Gastroesophageal sphincter (tissue), 4 donors: ENCODE measurements at places on chromosomes 1 and 21. TPM values are rescaled to one million over a fixed set of nuclear protein-coding genes. Genes with fewer than 3 reads are reported as not detected.

- no peak for ATAC-seq
These were observed 8.0 kb upstream of the LEPR start for GRCh38 chr1:65412256-65412983.

- peak; percentile 71 for ATAC-seq
These were observed 863 bp downstream of the TARBP1 start for GRCh38 chr1:234478152-234478480.

GRCh38 chr1:1181938-1182410, 8.3 kb downstream of the TTLL10 start:
- ATAC-seq, result no peak

DNA sequence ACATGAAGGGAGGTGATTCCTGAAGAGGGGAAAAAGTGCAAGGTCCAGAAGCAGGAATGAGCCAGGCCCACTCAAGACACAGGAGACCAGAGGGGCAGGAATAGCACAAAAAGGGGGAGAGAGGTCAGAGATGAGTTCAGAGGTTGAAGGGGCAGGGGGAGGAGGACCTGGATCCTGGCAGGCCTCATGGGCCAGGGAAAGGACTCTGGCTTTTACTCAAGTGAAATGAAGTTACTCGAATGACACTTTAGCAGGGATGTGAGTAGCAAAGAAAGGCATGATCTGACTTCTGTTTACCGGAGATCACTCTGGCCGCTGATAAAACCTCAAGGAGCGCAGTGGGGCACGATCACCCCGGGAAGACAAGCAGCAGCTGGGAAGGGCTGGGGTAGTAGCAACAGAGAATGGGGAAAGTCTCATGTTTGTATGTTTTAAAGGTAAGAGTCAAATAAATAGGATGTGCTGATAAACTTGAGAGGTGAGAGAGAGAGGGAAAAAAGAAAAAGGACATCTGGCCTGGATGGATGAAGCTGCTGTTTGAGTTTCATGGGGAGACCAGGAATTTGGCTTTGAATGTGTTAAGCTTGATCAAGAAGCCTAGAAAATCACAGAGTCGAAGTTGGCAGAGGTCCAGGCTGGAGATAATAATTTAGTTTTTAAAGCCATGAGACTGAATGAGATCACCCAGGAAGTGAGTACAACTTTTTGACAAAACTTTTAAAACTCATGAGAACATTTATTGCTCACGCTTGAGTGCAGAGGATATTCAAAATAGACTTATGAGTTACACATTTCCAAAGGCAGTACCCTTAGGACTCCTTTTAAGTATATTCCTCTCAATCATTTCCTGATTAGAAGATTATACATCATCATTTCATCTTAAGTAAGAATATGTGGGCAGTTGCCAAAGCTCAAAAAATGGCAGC, 156.0 kb downstream of the RERE start:
- ATAC-seq, result no peak

GRCh38 chr1:193525411-193525810, 339.0 kb upstream of the B3GALT2 start:
- ATAC-seq, result no peak

DNA sequence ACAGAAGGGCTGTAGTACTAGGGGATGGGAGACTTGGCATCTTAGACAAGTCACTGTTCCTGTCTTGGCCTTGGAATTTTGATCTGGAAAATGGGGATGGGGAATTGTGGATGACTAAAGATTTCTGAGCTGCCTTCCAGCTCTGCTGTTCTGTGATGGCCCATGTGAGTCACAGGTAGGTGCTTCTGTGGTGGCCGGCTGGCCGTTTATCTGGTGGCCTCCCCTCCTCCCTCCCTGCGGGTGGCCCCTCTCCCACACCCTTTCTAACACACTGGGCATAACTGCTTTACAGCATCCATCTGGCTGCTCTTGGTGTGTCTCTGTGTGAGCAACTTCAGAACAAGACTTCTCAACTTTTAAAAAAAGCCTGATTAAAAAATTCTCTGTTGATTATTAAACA, 35.9 kb downstream of the KCNA2 start:
- ATAC-seq, result no peak

DNA sequence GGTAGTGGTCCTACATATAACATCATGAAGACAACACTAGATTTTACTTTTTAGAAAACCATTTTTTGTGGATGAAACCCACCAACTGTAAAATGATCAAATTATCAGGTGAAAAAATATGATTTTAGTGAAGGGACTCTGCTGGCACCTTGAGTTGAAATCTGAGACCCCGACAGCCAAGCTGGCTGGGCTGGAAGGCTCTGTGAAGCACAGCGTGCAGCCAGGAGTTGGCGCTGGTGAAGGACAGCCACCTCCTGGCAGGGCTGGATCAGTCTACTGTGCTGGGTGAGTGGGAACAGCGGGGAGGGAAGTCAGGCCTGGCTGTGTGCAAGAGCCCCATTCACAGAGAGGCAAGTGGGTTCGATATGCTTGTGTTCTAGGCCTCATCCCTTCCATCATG, 47.9 kb downstream of the DDAH1 start:
- no peak for ATAC-seq

DNA sequence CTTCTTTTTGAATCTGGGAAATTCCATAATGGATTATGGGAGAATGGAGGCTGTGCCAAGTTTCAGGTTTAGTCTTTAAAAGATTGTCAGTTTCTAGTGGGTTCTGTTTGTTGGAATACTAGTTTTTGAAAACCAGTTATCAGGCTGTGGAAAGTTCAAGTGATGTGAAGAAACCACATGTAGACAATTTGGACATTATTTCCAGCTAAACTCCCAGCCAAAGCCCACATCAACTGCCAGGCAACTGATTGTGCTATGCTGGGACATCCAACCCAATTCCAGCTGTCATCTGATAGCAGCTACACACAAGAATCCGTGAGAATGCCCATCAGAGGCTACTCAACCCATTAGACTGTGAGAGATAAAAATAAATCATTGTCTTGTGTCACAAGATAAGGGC, 546.1 kb upstream of the ADAMTS5 start:
- ATAC-seq, result no peak

DNA sequence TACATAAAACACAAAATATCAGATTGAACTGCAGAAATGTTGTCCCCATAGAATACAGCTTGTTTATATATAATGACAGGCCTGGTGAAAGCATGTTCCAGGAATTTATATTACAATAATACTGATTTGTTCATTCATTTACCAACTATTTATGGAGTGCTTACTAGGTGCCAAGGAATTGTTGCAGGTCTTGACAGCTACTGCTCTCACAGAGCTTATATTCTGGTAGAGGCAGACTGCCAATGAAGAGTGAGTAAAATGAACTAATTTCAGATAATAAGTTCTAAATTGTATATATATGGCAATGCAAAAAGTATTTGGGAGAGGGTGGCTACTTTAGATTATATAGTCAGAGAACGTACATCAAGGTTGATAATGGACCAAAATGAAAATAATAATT, 152.0 kb downstream of the COQ8A start:
- ATAC-seq, result no peak

DNA sequence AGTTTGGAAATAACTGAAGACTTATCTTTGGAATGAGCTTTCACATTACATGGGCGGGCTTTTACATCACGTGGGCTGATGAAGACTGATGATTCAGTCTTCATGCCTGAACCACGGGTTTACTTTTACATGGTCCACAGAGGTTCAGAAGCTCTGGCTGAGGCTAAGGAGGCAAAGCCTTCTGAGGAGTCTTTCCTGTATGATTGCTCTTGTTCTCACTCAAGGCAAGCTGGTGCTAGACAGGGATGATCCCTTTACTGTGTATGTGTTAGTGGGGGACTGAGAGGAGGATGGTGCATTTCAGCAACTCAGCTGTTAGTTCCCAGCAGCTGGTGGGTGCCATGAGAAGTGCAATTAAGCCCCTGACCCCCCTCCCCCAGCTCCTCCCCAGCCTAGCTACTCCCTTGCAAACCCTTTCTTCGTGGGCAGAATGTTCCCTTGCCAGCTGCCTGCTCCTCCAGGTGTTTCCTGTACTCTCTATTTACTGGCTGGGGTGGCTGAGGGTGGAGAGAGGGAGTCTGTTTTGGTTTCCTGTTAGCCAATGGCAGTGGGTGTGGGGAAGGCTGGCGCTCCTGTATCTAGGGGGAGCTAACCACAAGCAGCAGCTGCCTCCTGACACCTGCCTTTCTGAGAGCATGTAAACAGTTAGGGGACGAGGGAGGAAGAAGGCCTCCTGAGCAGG, 15.4 kb downstream of the BTG2 start:
- peak; percentile 35 for ATAC-seq

DNA sequence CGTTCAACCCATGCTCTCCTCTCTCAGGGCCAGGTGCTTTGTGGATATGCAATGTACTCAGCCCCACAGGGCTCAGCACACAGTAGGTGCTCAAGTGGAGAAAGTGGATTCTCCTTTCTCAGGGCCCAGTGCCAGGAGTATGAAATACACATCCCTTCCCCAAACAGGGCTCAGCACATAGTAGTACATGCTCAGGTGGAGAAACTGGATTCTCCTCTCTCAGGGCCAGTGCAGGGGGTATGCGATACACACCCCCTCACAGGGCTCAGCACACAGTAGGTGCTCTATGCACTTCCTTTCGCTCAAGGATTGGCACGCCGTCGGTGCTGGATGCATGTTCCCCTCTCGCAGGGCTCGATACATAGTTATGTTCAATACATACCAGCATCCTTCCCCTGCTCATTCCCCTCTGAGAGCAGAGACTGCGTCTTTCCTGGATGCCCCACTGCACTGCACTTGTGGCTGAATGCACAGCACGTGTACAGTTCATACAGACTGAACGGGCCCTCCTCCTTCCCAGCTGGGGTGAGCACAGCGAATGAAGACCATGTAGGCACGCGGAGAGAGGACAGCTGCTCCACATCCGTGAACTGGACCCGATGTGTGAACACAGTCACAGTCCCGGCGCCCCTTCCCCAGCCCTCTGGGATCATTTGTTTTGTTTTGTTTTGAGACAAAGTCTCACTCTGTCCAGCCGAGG, 16.6 kb upstream of the DISP3 start:
- ATAC-seq, result no peak

DNA sequence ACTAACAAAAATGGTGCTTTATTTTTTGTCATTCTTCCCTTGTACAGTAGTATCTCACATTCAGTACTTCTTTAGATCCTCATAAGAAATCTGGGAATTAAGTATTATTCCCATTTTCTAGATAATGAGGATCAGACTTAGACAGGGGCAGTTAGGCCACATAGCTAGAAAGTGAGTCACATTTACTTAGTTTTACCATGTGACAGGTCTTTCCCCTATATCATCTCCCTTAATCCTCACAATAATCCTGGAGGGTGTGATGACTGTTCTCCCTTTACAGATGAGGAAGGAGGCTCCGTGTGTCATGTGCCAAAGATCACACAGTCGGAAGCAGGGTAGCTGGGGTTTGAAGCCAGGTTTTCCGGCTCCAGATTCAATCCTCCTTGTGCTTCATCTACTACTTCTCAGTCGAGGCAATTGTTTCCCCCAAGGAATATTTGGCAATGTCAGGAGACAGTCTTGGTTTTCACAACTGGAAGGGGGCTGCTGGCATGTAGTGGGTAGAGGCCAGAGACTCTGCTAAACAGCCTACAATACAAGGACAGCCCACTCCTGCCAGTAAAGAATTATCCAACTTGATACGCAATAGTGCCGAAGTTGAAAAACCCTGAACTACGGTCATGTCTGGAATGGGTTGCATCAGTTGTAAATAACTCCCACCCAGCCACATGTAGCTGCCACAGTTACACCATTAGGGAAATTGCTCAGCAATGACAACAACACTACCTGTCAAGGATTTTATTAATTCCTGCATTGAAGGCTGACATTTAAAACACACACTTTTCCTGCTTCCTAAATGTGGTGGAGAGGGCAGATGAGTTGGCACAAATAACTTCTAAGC, 54.5 kb downstream of the C8B start:
- ATAC-seq, result no peak

DNA sequence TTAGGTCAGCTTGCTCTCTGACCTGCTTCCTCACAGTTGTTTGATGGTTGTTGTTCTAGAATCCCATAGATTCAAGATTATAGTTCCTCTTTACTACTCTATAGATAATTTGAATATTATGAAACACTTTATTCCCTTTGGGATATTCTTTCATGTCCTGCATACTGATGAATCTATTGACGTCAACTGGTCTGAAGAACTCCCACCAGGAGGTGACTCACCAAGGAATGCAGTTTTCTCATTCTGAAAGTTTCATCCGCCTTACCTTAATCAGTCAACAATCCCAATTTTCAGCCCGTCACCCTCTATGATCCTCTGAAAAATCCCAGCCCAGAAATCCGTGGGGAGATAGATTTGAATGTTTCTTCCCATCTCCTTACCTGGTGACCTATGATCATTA, 834.1 kb upstream of the PRMT6 start:
- no peak for ATAC-seq

- peak; percentile 46 for ATAC-seq
These were observed 301 bp upstream of the NUDT17 start for GRCh38 chr1:145845144-145845513.

GRCh38 chr1:34713443-34713842, 41.4 kb upstream of the GJB5 start:
- no peak for ATAC-seq

- ATAC-seq, result no peak
These were observed 2.5 kb upstream of the ID3 start for GRCh38 chr1:23561813-23562100.

DNA sequence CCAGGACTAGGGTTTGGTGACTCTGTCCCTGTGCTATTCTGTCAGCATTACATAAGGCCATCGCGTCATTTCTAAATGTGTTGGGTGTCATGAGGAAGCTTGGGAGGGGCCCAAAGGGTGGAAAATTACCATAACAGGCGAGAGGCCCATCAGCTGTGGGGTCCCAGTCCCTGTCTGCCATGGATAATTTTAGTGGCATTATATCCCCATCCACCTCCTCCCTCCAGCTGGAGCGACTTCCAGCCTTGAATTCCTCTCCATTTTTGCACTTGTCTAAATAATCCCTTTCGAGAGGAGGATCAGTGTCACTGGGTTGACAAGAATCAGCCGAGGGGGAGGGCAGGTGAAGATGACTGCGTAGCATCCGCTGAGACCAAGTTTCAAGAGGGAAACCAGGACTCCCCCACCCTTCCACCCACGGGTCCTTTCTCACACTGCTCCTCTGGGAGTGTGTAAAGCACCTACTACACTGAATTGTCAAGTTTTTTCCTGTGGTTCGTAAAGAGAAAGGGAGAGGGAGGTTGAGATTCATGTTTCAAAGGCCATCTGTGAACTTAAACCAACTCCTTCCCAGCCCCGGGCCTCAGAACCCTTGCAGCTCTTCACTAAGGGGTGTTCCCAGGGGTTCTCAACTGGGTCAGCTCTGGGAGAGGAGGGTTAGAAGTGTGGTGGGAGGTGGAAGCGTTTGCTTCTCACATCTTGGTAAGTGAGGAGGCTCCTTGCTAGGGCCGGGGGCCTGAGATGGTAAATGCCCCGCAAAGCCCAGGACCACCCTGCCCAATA, 29.2 kb downstream of the VASH2 start:
- no peak for ATAC-seq

ICOSLG gene
- total RNA-seq, result 1.9 TPM

RIMKLA gene
- 3.0 TPM for total RNA-seq

ZNF697 gene
- 2.6 TPM for total RNA-seq
